Fibroblast of the aortic adventitia (primary cell): ENCODE measurements at places on chromosomes 6 and 20. TPM values are rescaled to one million over a fixed set of nuclear protein-coding genes. Genes with fewer than 3 reads are reported as not detected.

The TPBG gene
- total RNA-seq: 34.6 and 101 TPM in 2 replicates

The FGD2 gene
- not detected in 2 replicates for total RNA-seq

The LGSN gene
- total RNA-seq: not detected in 2 replicates

The MCCD1 gene
- total RNA-seq: not detected in 2 replicates

The LRRC1 gene
- 2.5 and 8.3 TPM in 2 replicates for total RNA-seq

The IMPG1 gene
- total RNA-seq: not detected in 2 replicates

The FLOT1 gene
- total RNA-seq: 77.8 and 109 TPM in 2 replicates

The SRMS gene
- total RNA-seq: not detected in 2 replicates

The SPINT3 gene
- not detected in 2 replicates for total RNA-seq

The EPHA7 gene
- total RNA-seq: 0.65 and 1.5 TPM in 2 replicates

The SUMO4 gene
- 3.8 TPM in 1 of 2 replicates, not detected in the other for total RNA-seq

The NKX2-4 gene
- total RNA-seq: not detected in 2 replicates

The BRPF3 gene
- total RNA-seq: 15.3 and 19.1 TPM in 2 replicates

The SMLR1 gene
- not detected in 2 replicates for total RNA-seq

The TAGAP gene
- not detected in 2 replicates for total RNA-seq

The GGTLC1 gene
- not detected in 2 replicates for total RNA-seq

The UBE2C gene
- 0.49 and 53.3 TPM in 2 replicates for total RNA-seq

The PPDPF gene
- total RNA-seq: 35.3 and 97.0 TPM in 2 replicates

The PLCB1 gene
- total RNA-seq: 39.2 and 46.5 TPM in 2 replicates

The HIVEP2 gene
- 11.5 and 23.1 TPM in 2 replicates for total RNA-seq

The ACTL10 gene
- total RNA-seq: 2.2 and 2.5 TPM in 2 replicates
